ENCODE measurements at places on chromosomes 12 and 14.
A peak's percentile ranks its signal among the peaks of the same experiment; 100 is the strongest.

- no peak for DNase-seq
Observed at GRCh38 chr12:110007881-110008280, 8.7 kb downstream of the ANKRD13A start.

- no peak for DNase-seq
Observed at GRCh38 chr14:74514471-74514941, 20.9 kb downstream of the ISCA2 start.

DNA sequence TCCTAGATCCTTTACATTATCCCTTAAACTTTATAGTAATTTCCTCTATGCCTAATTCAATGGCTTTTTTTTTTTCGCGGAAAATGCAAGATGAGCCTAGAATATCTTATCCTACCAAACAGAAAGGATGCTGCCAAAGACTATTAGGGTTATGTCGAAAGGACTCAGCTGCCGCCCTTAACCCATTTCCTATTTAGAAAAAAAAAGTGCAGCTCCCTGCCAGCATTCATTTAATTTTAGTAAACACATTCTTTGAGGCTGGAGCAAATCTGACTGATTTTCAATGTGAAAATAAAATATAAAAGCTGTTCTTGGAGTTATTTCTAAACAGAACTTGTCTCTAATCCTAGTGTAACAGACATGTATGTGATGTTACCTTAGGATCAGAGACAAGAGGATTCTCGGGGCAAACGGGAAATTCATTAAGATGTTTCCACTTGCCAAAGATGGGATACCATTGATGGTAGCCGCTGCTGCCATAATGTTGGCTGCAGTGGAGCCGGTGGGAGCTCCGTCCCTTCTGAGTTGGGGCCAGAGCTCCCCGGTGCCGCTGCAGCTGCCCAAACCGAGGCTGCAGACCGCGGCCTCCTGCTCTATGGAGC lies 8.2 kb upstream of the A2M start:
- DNase-seq, result no peak

- DNase-seq, result no peak
Observed at GRCh38 chr12:84637926-84638325, 274.7 kb downstream of the SLC6A15 start.

- DNase-seq, result no peak
Observed at GRCh38 chr12:128316078-128316477, 49.1 kb downstream of the TMEM132C start.

DNA sequence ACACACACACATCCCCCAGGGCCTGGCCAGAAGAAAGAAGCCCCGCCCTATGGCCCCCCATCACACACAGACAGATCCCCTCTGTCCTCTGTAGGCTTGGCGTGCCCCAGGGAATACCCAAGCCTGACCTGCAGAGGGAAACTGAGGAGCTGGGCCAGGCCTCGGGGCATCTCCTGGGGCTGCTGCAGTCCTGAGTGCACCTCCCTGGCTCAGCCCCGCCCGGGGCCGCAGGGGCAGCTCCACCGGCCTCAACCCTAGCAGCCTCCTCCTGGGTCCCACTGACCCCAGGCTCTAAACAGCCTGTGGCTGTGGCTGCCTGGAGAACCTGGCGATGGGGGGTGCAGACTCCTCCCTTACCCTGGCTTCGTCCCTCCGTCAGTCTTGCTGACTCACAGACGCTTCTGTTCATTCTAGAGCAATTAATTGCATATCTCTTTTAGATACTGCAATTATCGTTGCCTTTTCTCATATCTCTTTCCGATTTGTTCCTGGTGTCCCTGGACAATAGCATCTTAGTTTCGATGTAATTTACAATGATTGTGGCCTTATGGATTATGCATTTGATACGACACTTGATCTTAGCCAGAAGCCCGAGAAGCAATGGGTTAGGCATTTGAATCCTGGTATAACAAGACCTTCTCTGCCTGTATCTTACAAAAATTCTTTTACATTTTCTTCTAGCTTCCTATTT lies 45.8 kb upstream of the EIF5 start:
- no peak for DNase-seq

DNA sequence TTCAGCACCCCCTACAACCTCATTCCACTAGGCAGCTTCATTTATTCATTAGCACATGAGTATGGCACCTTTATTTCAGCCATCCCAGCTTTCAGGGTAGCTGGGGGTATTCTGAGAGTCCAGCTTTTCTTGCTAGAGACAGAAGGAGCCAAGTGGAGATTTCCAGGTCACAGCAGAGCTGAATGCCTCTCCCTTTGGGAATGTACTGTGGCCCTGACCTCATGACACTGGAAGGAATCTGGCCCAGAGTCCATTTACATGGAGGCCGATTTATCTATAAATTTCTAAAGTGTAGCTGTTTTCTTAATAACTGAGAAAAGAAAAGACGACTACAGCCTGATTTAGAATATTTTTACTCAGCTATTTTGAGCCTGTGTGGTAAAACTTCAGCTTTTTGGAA lies 47.2 kb upstream of the JDP2 start:
- DNase-seq, result no peak

DNA sequence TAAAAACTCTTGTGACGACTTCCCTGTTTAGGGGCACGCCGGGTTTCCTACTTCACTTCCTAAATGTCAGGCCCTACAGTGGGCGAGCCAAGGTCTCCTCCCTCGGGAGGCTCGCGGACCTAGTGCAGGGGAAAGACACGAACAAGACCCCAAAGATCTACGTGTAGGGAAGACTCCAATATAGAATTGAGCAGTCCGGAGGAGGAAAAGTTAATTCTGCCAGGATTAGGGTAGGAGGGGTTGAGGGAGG lies 564 bp downstream of the ATXN3 start:
- peak; percentile 6 for DNase-seq

- DNase-seq, result no peak
Observed at GRCh38 chr14:68270342-68270741, 450.8 kb downstream of the RAD51B start.

DNA sequence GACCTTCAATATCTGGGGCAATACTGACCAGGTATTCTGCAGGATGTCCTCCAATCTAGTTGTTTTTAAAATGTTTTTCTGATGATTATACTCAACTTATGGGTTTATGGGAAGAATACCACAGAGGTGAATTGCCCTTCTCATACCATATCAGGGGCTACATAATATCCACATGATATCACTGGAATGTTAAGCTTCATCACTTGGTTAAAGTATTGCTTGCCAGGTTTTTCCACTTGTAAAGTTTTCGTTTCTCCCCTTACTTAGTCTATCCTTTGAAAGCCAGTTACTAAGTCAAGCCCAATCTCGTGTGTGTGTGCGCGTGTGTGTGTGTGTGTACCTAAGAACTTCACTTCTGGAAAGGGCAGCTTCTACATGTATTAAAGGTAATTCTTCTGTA lies 980.9 kb upstream of the FBXO33 start:
- DNase-seq, result no peak

GRCh38 chr12:47777741-47778558 lies 4.9 kb downstream of the SLC48A1 start:
- no peak for DNase-seq

DNA sequence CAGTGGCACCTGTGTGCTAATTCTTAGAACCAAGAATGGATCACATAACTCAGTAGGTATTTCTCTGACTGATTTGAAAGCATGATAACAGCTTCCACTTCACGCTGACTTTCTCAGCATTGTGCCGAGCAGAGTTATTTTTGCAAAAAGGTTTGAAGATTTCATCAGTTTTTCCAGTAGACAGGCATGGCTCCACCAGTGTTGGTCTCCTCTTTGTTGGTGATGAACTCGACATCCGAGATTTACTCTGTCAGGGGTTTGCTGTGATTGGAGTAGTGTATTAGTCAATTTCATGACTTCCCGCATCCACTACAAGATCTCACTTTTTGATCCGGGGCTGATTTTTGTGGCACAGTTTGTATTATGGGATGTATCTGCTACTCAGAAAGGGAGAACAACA lies 85.3 kb downstream of the PRKCH start:
- no peak for DNase-seq

GRCh38 chr14:95507701-95508103 lies 8.7 kb downstream of the SYNE3 start:
- no peak for DNase-seq

DNA sequence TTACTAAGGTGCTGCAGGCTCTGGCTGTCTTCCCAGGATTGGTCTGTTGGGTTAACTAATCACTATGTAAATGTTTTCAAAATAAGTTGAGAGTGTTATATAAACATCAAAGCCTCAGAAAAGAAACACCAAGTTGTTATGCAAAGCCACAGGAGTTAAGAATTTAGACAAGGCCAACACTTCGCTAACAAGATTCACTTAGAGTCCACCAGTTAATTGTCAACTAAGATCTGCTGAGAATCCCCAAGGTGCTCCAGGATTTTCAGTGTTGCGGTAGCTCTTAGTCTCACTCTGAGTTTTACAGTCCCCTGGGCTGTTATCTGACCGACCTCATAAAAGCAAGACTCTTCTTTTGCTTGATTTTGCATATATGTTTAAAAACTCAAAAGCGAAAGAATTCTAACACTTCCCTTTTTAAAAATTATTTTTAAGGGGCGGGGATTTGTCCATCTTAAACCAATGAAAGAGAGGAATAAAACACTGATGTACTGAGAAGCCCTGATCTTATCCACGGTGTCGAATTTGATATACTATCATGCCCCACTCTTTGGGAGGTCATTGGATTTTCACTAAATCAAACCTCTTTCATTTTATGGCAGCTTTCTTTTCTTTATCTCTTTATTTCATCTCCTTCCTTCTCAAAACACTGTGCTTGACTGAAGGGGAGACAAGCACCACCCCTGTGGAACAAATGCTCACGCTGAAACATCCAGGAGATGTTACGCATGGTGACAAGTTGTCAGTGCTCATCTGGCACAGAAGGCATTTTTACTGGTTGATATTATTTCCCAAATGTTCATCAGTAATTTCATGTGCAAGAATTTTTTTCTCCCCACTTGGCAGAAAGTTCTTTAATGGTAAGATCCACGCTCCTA lies 7.0 kb downstream of the NIN start:
- DNase-seq, result no peak

- no peak for DNase-seq
Observed at GRCh38 chr12:119229205-119229604, 50.5 kb downstream of the HSPB8 start.

- no peak for DNase-seq
Observed at GRCh38 chr12:3461391-3461790, 29.6 kb upstream of the PRMT8 start.

GRCh38 chr14:70114621-70115156 lies 74.1 kb downstream of the SLC8A3 start:
- no peak for DNase-seq

GRCh38 chr12:48084066-48084465 lies 21.8 kb downstream of the SENP1 start:
- no peak for DNase-seq

- DNase-seq, result no peak
Observed at GRCh38 chr12:47551426-47551851, 154.4 kb downstream of the RPAP3 start.

GRCh38 chr12:60308366-60308991 lies 712.6 kb downstream of the SLC16A7 start:
- no peak for DNase-seq

DNA sequence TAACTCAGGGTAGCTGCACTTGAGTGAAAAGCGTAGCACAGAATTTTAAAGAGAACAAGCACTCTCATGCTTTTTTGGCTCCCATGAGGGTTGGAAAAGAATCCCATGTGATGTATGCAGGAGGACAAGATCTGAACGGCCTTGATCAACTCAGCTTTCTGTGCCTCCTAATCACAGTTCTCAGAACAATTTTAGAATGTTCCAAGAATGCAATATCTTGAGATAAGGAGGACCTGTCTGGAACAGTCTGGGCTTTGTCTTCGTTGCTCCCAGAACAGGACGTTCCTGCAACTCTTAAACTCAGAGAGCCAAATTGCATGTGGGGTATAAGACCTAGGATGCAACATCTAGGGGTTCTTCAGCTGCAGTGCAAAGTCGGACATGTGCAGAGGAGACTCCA lies 582.7 kb downstream of the RERGL start:
- no peak for DNase-seq

- no peak for DNase-seq
Observed at GRCh38 chr12:42683266-42683665, 93.7 kb upstream of the PRICKLE1 start.

- DNase-seq, result no peak
Observed at GRCh38 chr14:77663293-77663692, 44.5 kb downstream of the ALKBH1 start.

DNA sequence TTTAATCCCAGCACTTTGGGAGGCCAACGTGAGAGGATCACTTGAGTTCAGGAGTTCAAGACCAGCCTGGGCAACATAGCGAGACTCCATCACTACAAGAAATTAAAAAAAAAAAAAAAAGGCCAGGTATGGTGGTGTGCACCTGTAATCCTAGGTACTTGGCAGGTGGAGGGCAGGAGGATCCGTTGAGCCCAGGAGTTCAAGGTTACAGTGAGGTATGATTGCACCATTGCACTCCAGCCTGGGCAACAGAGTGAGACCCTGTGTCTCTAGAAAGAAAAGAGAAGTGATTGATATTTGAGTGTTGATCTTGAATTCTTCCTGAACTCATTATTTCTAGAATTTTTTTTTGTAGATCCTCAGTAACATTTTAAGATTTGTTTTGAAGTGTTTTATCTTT lies 59.4 kb downstream of the ADIPOR2 start:
- no peak for DNase-seq

DNA sequence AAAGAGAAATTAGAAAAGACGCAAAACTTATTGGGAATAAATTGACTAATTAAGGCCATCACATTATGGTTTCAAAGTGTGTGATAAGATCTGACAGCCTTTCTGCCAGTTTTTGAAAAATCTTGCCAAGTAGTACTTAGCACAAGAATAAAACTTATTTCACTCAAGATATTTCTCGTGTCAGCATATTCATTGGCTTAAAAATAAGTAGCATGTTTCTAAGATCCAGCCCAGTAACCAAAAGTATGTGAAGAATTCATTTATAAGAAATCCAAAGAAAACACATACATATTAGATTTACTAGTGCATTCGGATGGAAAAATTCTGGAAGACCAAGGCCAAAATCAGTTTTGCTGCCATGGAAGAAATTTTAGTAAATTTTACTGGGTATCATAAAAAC lies 1135.0 kb downstream of the GALC start:
- DNase-seq, result no peak

GRCh38 chr14:68082698-68083291 lies 263.2 kb downstream of the RAD51B start:
- no peak for DNase-seq

- no peak for DNase-seq
Observed at GRCh38 chr14:68730811-68731425, 61.9 kb downstream of the ZFP36L1 start.

DNA sequence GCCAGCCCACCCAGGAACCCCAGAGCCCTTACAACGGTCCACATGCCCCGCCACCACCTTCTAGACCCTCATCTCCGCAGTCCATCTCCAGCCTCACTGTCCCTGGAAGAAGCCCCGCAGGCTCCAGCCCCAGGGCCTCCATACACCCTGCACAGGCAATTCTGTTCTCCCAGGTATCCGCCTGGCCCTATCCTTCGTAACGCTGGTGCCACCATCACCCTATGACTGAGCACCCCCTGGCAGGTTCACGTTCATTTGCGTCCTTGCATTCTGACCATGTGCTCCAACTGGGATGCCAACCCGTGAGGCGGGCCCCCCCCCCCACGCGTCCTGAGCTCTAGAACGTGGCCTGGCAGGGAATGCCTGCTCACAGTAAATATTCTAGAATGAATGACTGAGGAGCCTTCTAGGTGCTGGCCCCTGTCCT lies 675 bp upstream of the SCARB1 start:
- DNase-seq, result no peak
